Pancreas (tissue), 10 donors: ENCODE measurements at places on chromosomes 7 and 10. TPM values are rescaled to one million over a fixed set of nuclear protein-coding genes. Genes with fewer than 3 reads are reported as not detected.

RAB19 gene
- total RNA-seq: 9.5 TPM

WDFY4 gene
- 2.9 TPM for total RNA-seq

POLR2J2 gene
- 4.6 TPM for total RNA-seq

- DNase-seq: no peak
These were observed at the start of gene AEBP1 for GRCh38 chr7:44103923-44104859. AEBP1 (plus strand) TSS chr7:44104345; CDS start chr7:44104666, 321 bp downstream.

- DNase-seq: no peak
These were observed 100.4 kb downstream of the ITGB8 start for GRCh38 chr7:20431146-20431545.

DNA sequence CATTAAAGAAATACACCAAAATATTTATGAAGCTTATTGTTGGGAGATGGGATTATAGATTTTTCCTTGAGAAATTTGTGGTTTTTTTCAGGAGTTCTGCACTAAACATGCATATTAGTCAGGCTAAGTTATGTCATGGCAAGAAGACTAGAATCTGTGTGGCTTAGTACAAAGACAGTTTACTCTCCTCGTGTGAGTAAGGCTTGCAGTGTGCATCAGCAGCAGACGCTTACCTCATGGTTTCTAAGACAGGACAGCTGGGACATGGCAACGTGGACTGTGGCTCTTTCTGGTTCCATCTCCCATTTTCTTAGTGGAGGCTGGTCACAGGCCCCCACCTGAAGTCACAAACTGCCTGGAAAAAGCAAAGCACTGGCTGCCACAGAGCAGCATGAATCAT lies 429.6 kb upstream of the VSTM2A start:
- no peak for DNase-seq

DNA sequence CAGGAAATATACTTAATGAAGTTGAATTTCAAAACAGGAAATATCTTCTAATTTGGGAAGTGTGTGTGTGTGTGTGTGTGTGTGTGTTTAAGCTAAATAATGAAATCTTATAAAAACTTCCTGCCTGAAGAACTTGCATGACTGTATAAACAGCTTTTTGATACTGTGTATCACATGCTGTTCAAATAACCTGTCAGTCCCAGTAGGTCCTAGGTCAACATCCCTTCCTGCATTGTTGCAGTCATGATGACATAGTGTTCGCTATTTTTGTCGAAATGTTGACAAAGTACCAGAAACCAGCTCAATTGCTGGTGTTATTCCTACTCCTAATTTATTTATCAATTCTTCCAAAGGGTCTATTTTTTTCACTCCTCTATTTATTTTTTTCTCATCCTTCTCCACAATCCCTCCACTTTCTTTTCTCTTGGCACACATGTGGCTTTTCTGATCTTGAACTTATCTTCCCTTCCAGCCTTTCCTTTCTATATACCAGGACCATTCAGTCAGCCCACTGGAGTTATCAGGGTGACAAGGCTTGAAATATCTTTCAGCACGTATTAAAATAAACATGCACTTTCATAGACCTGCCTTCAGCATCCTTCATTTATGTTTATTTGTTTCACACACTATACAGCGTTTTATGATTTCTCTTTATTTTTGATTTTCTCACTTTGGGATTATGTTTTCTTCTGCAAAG lies 115.8 kb downstream of the PLXDC2 start:
- no peak for DNase-seq

DNA sequence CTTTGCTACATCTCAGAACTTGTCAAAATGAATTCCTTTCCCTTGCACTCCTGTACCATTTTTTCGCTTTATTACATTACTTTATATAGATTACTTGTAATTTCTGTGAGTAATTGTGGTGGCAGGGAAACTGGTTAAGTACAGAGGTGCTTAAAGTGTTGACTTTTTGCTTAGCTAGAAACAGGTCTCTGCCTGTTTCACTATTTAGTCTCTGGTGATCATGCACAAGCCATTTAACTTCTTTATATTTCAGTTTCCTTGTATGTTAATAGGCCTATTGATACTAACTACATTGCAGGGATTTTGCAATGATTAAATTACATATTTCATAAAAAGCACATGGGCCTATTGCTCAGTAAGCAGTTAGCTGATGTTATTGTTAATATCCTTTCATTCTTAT lies 233.8 kb downstream of the PRKG1 start:
- no peak for DNase-seq

GRCh38 chr7:81469869-81470723 lies 299.8 kb downstream of the HGF start:
- DNase-seq: no peak

DNA sequence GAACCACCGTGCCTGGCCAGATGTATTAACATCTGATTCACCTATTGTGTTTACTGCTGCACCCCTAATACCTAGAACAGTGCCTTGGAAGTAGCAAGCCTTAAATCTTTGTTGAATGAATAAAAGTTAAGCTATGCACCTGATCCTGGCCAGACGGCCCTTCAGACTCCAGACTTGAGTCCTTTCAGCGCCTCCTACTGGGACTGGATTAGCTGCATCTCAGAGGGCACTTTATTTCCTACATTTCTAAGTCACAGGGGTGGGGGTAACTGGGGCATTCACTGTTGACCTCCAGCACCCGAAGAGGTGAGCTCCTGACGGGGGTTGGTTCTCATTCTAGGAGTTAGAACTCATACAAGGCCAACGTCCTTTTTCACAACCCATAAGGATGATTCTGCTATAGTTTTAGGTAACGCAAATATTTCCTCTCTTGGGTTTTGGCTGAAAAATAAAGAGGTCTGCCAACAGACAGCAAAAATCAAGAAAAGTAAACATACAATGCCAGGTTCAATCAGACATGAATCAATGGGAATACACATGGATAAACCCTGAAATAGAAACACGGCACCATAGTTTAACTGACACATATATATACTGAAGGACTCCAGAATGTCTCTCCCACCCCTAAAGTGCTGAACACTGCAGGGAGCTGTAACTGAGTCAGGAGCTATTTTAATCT lies 48.0 kb upstream of the DLG5 start:
- no peak for DNase-seq

- DNase-seq: peak; percentile 18
These were observed 322.7 kb downstream of the LHFPL3 start for GRCh38 chr7:104650991-104651640.

- DNase-seq: no peak
These were observed 255.5 kb downstream of the NEBL start for GRCh38 chr10:20641605-20642004.
